Neural crest cell (in vitro differentiated cells): ENCODE measurements at places on chromosomes 1 and 21.

- no peak for DNase-seq
Measured at GRCh38 chr1:19068639-19069276, 112.3 kb upstream of the IFFO2 start.

DNA sequence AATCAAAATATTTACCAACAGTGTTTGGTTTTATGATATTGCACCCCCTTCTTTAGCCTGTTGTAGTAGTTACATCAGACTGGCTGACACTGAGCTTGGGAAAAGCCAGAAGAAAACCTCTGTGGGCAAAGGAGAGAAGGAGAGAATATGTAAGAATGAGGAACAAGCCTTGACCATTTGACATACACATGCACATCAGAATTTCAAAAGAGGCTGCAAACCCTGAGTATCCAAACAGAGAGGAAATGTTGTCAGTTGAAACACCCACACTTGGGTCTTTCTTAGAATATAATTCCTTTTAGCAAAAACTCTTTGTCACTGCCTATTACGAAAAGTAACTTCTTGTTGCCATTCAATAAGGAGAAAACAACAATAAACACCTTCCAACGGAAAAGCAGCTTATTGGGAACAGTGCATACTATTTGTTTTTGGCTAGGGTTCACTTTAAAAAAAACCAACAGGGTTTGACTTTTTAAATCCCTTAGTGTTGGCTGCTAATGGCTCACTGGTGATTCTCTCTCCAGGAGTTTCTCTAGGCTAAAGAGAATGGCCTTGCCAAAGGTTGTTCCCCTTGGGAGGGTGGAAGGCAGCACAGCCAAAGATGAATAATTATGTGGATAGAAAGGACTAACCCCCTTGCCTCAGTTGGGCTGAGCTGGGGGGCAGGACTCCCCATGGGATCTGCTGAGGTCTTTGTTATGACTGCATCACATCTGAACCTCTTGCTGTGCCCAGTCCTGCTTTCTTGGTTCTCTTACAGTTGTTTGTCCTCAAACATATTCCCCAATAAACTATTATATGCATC, 48.9 kb downstream of the GORAB start:
- DNase-seq: no peak

GRCh38 chr1:85850238-85850637, 142.0 kb upstream of the ZNHIT6 start:
- no peak for DNase-seq

DNA sequence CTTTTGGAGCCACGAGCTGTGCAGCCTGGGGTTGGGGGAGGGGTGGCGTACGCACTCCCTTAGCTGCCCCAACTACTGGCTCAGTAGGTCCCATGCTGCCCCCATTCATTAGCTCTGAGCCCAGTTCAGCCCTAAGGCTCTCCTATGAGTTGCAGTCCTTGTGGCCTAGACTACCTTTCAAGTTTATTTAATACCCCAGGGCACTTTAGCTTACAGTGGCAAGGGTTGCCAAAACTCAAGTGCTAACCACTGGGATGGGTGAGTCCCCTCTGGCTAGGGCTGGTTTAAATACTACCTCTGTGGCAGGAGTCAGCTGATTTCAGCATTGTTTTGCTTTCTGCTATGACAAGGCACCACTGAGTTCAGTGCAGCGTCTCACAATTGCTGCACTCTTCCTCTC, 118.2 kb downstream of the ODF2L start:
- DNase-seq: no peak

GRCh38 chr1:210233495-210234328, 1.1 kb downstream of the SERTAD4 start:
- peak; percentile 31 for DNase-seq

- no peak for DNase-seq
Measured at GRCh38 chr1:48937732-48938131, 161.0 kb upstream of the BEND5 start.

DNA sequence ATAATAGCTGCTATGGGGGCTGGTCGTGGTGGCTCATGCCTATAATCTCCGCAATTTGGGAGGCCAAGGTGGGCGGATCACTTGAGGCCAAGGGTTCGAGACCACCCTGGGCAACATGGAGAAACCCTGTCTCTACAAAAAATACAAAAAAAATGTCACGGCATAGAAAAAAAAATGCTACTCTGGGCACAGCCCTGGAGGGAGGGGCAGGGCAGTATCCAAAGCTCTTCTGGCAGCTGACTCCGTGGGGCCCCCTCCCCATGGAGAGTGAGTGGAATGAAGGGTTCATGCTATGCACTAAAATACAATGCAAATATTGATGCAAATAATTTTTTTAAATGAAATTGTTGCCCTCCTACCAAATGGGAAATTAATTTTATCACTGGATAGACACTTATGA, 78.7 kb downstream of the DESI2 start:
- no peak for DNase-seq

DNA sequence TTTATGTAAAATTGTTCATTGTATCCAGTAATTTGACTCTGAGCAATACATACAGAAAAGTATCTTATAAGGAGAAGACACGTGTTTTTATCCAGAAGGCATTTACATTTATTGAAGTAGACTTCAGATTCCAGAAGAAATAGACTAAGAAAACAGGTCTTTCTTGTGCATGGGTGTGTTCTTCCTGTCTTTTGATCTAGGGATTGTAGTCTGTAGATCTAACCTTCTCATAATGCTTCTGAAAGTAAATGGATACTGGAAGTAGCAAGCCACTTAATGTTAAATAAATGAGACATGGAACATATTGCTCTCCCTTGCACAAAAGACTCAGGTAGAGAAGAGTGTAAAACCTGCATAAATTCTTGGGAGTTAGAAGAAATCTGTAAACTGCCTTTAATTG, 853.2 kb upstream of the B3GALT2 start:
- no peak for DNase-seq

DNA sequence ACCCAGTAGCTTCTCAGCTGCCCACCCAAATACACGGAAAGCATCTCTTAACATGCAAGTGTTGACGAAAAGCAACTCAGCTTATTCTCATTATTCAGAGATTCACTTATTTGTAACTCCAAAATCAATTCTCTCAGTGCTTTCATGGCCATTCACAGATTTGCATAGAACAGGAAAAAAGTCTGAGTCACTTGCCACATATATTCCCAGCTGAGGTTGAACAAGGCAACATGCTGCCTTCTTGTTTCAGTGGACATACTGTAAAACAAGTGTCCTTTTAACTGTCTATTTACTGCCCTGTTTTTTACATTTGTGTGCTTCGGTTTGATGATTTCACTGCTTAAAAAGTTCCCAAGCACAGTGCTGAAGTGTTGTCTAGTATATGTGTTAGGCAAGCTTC, 273.0 kb downstream of the LTN1 start:
- DNase-seq: no peak
